ENCODE measurements at places on chromosomes 3 and 15.

DNA sequence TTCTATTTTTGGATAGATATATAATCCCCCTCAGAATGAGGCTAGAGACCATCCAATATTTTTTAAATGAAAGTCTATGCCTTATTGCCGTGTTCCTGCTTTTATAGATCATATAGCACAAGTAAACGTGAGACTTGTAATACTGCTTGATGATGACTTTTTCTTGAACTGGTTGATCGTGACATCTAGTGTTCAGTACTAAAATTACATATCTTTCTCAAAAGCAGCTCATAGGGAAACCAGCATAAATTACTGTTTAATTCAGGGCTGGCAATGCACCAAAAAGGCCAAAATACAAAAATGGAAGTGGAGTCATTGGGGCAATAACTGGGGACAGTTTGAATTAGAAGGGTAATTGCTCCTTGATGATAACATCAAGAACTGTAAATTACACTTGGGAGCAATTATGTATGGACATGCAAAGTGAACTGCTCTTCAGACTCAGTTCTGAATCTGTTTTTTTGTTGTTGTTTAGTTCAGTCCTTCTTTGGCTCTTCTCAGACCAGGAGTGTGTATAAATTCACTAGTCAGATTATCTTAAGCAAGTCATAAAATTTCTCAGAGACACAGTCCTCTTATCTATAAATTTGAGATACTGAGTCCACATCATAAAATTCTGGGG, 325.3 kb downstream of the THSD4 start:
- no peak for DNase-seq

DNA sequence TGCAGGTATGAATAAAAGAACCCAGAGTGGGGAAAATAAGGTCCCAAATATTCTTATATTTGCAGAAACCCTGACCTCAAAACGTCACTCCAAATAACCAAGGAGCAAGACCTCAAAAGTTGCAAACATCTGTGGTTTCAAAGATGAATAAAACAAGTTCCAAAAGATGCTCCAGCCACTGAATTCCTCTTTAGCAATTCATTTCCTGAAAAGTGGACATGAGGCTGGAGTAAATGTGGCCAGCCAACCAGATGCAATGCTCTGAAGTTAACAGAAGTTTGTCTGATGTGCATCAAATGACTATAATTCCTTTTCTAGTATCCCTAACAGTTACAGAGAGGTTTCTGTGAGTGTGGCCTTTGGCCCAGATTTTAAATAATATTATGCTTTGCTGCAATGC, 71.2 kb upstream of the WNT5A start:
- no peak for DNase-seq

DNA sequence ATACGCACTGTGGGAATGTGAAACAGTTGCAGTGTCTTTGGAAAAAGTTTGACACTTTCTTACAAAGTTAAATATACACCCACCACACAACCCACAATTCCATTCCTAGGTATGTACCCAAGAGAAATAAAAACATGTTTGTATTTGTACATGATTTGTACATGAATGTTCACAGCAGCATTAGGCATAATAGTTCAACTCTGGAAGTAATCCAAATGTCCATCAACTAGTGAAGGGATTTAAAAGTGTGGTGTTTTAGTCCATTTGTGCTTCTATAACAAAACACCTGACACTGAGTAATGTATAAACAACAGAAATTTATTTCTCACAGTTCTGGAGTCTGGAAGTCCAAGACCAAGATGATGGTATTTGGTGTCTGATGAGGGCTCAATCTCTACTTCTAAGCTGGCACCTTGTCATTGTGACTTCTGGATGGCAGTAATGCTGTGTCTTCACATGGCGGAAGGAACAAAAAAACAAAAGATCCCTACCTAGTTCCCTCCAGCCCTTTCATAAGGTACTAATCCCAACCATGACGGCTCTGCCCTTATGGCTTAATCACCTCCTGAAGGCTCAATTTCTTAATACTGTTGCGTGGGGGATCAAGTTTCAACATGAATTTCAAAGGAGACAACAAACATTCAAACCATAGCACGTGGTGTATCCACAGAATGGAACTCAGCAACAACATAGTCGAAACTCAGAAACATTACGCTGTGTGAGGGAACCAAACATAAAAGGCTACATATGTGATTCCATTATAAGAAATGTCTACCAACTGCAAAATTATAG, 120.5 kb downstream of the AQP9 start:
- no peak for DNase-seq

- DNase-seq: no peak
Observed at GRCh38 chr3:56823984-56824703, 22.4 kb upstream of the ARHGEF3 start.
